ENCODE measurements at places on chromosomes 2 and 18.

DNA sequence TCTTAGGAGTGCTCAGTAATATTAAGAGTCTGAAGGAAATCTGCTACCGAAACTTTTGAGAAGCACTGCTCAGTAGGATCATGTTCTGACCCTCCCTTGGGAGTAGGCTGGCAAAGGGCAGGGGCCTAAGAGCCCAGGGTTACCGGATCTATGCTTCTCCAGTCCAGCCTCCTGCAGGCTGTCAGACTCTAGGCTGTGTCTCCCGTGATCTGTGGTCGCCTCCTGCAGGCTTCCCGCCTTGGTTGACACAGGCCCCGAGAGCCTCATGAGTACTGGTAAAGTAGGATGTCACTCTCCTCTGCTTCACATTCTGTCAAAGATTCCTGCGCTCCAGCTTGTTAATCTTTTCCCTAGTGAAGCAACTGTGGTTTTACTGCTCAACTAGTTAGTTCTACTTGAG, 647.8 kb upstream of the RAB6C start:
- DNase-seq, result no peak

DNA sequence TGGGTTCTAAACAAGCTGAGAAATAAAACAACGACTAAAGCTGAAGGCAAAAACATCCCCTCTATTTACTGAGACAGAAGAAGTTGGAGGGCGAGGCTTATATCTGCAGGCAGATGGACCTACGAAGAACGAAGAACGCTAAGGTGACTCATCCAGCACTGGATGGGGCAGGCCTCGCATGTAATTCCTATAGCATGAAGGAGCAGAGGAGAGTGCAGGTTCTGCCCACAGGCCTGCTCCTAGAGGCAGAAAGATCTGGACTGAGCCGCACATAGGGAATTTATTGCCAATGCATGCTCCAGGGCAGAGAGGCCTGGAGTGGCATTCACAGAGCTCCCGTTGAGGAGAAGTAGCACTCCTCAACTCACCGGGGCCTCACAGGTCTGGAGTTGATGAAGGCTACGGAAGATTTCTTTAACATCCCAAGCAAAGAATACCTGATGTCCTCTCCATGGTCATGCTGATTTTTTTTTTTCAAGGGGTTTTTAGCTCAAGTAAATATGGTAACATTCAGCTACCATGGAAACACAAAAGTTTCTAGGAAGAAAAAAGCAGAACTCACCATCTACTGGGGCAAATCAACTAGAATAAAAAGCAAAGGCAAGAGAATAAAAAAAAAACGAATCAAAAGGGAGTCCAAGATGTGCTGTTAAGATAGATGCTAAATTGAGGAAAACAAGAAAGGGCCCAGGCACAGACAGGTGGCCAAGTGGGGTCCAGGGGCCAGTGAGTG, 10.4 kb upstream of the METTL21A start:
- no peak for DNase-seq

DNA sequence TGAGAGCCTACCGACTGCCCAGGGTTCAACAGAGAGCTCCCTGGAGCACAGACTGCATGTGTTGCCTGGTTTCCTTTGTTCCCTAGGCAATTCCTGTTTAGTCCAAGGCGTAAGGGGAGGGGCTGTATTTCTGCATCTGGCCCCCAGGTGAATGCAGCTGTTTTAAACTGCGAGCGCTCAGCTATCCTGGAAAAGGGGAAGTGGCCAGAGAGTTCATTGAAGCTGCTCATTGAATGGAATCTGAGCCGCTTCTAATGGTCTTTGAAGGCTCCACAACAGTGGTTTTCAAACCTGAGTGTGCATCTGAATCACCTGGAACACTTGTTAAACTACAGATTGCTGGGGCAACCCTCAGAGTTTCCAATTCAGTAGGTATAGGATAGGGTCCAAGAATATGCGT, 18.1 kb downstream of the MAPK4 start:
- no peak for DNase-seq

DNA sequence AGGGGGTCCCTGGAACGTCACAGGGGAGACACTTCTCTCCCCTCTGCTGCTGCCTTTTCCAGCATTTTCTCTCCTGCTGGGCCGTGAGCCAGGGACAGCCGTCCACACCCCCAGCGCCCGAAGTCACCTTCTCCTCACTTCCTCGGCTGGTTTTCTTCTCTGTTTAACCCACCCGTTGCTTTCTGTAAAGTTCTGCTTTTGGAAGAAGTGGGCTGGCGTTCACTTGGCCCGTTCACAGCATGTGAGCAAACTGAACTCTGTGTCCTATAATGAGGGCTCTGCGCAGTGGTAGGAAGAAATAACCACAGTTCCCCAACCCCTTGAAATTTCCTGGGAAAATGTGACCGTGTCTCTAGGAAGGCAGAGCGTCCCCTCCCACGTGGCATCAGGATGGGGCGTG, 187.0 kb upstream of the HDAC4 start:
- no peak for DNase-seq

DNA sequence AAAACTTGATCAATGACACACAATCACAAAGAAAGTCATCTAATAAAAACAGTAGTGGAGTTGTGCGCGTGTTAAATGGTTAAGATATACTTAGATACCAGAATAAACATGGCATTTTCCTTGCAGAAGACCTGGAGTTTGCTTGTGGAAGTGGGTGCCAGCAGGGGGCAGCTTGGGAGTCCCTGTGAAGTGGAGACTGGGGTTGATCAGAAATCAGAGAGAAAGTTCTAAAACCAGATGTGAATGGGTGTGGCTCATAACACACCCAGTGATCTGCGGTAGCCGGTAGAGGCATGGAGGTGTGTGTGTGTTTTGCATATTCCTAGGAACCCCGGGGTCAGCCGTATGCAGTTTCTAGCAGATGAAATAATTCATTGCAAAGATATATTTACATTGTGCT, 300.1 kb upstream of the TRIB2 start:
- DNase-seq, result peak; percentile 46

DNA sequence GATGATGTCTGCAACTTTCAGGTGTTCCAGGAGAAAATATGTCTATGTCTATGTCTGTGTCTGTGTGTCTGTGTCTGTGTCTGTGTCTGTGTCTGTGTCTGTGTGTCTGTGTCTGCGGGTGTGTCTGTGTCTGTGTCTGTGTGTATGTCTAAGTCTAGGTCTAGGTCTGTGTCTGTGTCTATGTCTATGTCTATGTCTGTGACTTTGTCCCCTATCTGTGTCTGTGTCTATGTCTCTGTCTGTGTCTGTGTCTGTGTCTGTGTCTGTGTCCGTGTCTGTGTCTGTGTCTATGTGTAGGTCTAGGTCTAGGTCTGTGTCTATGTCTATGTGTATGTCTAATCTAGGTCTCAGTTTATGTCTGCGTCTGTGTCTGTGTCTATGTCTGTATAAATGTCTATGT, 10.5 kb downstream of the IL1R2 start:
- no peak for DNase-seq

GRCh38 chr18:370751-371608, 103.1 kb upstream of the THOC1 start:
- no peak for DNase-seq

DNA sequence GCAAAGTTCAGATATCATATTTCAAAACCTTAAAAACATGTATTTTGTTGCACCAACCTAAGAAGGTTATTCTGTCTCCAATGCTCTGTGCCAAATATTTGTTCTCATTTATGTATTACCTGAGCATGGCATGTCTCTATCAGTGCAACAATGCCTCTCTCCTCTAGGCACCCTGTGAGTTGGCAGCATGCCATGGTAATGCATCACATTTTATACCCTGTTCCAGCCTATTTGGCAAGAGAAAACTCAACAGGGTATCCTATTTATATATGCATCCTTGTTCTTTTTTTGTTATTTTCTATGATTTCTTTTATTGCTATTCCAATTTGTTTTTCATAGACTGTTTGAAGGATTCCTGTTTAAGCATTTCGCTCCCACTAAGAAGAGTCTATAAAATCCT, 126.3 kb upstream of the NRXN1 start:
- no peak for DNase-seq

All from activated T-helper 9 cell treated with anti-CD3 and anti-CD28 coated beads, Interleukin-2, amount 50 U/mL, for 16 hours (primary cell).